Left renal cortex interstitium (tissue), 4 donors: ENCODE measurements at places on chromosomes 6 and 20.

- DNase-seq: no peak
Observed at GRCh38 chr20:32621071-32621890, 36.1 kb upstream of the NOL4L start.

DNA sequence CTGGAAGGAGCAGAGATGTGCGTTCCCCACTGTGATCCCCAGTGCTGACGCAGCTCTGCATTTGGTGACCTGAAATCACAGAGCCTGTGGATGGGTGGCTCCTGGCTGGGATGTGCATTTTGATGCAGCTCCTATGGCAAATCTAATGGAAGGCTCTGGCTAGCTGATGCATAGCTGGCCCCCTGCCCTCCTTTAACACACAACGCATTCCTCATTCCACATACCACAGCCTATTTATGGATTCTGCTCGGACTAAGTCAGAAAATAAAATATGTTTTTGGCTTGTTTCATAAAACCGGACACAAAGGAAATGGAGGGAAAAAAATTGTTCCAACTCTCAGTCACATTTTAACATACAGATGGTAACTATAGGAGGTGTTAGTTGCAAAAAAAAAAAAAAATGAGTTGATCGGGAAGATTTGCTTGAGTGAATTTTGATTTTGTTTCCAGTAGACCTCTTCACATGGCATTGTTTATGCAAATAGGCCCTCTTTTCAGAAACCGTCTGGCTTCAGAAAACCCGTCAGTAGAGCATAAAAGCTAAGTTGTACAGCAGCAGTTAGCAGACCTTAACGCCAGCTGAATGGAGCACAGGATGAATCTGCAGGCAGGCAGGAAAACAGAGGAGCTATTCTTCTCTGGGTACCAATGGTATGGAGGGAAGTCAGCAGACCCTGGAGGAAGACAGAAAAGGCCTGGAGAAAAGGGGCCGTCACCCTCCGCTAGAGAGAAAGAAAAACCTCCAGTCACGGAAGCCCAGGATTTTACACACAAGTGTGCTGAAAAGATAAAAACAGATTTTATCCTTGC, 215.4 kb downstream of the HDGFL1 start:
- peak; percentile 40 for DNase-seq

- DNase-seq: no peak
Observed at GRCh38 chr6:41442352-41442672, 103.9 kb upstream of the FOXP4 start.

DNA sequence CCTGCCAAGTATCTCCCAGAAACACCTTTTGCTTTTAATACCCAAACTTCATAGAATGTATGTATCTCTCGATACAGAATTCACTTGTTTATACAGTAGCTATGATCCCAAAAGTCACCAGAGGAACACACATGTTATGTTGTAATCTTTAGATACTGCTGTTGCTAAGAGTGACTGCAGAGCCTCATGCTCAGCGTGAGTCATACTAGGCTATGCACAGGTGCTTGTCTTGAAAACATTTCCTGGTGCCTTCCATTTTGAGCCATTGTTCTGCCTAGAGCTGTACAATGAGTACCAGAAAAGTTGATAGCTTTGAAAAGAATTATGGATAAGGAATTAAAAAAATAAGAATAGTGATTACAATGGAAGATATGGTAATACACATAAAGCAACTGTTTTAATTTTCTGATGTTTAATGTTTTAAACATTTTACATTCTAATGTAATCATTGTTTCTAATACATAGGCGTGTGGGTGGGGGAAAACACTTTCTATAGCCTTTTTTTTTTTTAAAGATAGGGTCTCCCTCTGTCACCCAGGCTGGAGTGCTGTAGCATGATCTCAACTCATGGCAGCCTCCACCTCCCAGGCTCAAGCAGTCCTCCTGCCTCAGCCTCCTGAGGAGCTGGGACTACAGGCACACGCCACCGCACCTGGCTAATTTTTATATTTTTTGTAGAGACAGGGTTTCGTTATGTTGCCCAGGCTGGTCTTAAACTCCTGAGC, 79.4 kb downstream of the CD24 start:
- DNase-seq: no peak

DNA sequence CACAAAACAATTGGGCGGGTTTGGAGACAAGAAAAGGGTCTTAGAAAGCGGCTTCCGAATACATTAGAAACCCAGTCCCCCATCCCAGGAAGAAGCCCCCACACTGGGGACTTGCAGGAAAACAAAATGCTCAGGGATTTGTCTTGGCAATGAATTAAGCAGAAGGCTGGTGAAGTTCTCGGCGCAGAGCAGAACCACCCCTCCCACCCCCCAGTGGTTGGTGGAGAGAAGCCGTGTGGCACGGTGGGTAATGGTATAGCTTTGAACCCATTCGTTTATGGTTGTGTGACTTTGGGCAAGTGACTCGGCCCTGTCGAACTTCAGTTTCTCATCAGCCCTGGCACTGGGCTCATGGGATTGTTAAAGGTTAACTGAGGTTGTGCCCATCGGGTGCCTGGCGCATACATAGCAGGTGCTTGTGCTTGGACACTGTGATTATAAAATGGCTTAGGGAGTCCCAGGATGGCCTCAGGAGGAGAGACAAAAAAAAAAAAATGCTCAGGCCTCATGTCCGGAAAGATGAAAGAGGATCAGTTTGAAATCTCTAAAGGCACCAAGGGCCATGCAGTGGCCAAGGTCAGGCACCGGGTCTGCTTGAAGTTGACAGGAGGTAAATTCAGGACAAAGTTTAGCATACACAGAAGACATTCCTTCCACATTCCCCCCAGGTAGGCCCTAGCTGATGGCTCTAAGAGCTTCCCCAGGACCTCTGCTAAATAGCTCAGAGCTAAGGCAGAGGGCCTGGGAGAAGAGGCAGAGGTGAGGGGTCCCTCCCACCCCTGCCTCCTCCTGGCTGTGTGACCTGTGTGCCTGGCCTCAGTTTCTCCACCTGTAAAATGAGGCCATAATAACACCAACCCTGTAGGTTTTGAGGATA, 120.1 kb upstream of the PTPN1 start:
- DNase-seq: no peak

DNA sequence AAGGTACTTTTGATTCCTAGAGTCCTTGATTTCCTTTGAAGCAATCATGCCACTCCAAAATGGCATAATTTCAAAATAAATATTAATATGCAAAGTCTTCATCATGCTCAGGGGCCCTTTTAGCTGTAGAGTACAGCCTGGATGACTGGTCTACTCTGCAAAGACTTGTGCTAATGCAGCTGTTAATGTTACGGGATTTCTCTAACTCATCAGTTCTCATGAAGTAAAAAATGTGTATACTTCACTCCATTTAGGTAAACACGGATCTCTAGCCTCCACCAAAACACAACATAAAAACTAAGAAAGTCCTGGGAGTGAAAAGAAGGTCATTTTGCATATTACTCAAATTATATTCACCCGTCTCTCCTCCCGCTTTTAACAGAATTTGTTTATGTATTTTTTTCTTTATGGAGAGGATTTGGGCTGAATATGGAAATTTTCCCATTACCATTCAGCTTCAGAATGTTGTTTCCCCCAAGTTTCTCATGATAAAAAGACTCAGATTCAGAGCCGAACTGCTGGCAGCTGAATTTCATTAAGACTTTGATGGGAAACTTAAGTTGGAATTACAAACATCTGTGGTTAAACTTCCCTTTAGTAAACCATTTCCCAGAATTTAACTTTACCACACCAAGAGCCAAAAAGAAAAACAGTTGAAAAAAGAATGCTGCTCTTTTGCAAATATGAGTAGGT, 8.7 kb downstream of the LAMA4 start:
- no peak for DNase-seq
